Stimulated activated naive CD4-positive, alpha-beta T cell (primary cell): ENCODE measurements at places on chromosomes 7 and 10.

DNA sequence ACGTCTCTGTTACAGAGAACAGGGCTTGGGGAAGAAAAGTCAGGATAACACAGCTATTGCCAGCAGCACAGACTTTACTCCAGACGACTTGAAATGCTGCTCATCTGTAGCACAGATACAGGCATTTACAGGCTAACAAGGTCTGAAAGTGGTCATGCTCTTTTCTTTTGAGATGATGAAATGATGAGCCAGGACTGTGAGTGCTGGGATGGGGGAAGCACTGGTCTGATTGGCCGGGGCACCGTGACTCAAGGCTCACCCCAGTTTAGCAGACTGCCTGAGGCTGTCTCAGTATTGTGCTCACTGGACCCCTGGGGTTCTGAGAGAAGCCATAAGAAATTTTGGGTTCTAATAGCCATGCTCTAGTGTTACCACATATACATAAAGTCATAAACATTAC lies 12.4 kb downstream of the SMKR1 start:
- DNase-seq = no peak

DNA sequence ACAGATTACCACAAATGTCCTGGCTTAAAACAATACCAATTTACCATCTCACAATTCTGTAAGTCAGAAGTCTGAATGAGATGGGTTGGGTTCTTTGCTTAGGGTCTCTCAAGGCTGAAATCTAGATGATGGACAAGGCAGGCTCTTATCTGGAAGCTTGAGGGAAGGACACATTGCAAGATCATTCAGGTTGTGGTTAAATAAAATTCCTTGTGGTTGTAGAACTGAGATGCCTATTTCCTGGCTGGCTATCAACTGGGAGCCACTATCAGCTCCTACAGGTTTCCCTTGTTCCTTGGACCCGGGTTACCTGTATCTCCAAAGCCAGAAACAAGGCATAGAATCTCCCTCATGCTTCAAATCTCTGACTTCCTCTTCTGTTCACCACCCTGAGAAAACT lies 148.4 kb downstream of the MDFIC start:
- DNase-seq = no peak

- DNase-seq = no peak
Observed at GRCh38 chr10:69960988-69961880, 91.4 kb upstream of the MACROH2A2 start.

GRCh38 chr10:126373972-126374371 lies 14.3 kb downstream of the ADAM12 start:
- no peak for DNase-seq

GRCh38 chr7:772861-773621 lies 46.0 kb upstream of the PRKAR1B start:
- DNase-seq = no peak

- DNase-seq = no peak
Observed at GRCh38 chr7:13090959-13091358, 403.5 kb downstream of the ARL4A start.

GRCh38 chr7:127396184-127396583 lies 3.7 kb upstream of the ZNF800 start:
- no peak for DNase-seq

- no peak for DNase-seq
Observed at GRCh38 chr10:129833994-129834739, 129.9 kb downstream of the EBF3 start.

- DNase-seq = no peak
Observed at GRCh38 chr7:44891372-44891771, 6.0 kb upstream of the PURB start.

- no peak for DNase-seq
Observed at GRCh38 chr7:37920305-37920848, at the start of gene EPDR1. EPDR1 (plus strand) TSS chr7:37920640; CDS start chr7:37920940, 300 bp downstream.

DNA sequence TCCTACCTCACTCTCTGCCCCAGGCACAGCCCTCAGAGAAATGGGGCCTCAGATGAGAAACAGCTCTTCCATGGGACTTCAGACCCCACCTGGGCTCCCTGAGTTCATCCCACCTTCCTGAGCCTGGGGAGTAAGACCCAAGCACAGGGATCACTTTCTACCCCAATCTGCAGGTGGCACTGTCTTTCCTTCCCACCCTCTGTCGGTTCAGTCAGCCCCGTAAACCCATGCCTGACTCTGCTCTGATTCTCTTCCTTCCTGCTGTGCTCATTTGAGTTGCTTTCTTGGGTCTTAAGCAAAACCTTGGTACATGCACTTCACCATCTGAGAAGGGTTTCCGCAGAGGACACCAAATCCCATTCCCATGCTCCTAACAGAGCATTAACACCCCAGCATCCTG lies 306.4 kb upstream of the CDC14C start:
- no peak for DNase-seq

GRCh38 chr7:137882261-137882668 lies 35.5 kb upstream of the DGKI start:
- DNase-seq = no peak

- no peak for DNase-seq
Observed at GRCh38 chr10:127552446-127552845, 3.3 kb downstream of the NPS start.

- no peak for DNase-seq
Observed at GRCh38 chr7:143221737-143222136, at the start of gene TAS2R40. TAS2R40 (plus strand) TSS chr7:143222037; CDS start chr7:143222079, 42 bp downstream.

DNA sequence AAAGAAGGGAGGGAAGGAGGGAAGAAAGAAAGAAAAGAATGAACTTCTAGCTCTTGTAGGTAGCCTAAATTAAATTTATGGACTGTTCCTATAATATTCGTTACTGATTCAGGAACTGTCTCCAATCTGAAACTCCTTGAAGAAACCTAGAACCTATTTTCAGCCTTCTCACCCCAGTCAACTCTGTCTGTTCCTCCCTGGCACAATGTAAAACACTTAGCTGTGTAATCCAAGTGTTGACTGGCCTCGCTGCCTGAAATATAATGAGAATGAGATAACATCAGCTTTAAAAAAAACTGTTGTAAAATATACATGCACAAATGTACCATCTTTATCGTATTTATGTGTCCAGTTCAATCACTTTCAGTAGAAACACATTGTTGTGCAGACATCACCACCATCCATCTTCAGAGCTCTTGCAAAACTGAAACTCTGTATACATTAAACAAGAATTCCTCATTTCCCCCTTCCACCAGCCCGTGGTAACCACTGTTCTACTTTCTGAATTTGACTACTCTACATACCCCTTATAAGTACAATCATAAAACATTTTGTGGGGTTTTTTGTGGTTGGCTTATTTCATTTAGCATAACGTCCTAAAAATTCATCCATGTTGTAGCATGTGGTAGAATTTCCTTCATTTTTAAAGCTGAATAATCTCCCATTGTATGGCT lies 6.3 kb upstream of the C7orf33 start:
- no peak for DNase-seq

- no peak for DNase-seq
Observed at GRCh38 chr10:128898133-128898915, 568.7 kb upstream of the MGMT start.

DNA sequence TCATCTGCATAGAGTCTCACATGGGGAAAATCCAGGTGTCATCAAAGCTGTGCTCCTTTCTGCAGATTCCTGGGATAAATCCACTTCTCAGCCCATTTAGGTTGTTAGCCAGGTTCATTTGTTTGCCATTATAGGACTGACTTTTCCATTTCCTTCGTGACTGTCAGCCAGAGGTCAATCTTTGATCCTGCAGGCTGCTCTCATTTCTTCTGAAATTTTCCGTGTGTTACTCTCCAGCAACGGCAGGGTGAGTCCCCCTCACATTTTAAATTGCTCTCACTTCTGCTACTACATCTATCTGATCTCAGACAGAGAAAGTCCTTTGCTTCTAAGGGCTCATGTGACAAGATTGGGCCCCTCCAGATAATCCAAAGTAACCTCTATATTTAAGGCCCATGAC lies 150.7 kb upstream of the BET1 start:
- no peak for DNase-seq

DNA sequence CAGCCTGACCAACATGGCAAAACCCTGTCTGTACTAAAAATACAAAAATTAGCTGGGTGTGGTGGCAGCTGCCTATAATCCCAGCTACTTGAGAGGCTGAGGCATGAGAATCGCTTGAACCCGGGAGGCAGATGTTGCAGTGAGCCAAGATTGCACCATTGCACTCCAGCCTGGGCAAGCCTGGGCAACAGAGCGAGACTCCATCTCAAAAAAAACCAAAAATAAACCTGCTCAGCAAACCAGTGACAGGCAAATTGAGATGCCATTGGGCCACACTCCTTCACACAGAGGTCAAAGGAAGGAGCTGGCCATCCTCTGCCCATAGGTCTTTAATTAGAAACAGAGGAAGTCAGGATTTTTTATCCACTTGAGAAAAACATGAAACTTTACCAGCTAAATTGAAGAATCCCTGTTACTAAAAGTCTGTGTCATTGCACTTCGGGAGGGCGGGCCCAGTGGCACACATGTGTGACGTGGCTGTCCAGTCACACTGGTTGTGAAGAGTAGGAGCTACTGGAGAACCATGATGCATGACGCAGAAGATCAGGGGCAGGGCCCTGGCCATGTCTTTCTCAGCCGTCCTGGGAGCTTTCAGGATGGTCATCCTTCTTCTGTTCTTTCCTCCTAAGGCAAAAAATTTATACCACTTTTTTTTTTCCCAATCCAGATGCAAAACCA lies 118.3 kb upstream of the ZNF438 start:
- DNase-seq = no peak

DNA sequence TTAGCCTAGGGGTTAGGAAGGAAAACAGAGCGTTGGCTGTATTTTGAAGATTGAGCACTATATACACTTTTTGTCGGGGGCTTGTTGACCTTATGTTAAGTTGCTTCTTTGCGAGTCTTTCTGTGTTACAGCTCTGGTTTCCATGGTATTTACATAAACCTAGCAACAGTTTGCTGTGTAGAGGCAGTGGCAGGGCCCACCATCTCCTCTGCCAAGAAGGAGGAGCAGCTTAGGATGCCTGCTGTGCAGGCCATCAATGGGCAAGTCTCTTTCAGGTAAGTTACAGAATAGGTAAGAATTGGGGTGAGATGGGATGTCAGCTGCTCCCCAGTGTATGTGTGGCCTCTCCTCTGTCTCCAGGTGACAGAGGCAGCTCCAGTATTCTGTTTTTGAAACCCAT lies 485.5 kb downstream of the LRMDA start:
- DNase-seq = no peak

DNA sequence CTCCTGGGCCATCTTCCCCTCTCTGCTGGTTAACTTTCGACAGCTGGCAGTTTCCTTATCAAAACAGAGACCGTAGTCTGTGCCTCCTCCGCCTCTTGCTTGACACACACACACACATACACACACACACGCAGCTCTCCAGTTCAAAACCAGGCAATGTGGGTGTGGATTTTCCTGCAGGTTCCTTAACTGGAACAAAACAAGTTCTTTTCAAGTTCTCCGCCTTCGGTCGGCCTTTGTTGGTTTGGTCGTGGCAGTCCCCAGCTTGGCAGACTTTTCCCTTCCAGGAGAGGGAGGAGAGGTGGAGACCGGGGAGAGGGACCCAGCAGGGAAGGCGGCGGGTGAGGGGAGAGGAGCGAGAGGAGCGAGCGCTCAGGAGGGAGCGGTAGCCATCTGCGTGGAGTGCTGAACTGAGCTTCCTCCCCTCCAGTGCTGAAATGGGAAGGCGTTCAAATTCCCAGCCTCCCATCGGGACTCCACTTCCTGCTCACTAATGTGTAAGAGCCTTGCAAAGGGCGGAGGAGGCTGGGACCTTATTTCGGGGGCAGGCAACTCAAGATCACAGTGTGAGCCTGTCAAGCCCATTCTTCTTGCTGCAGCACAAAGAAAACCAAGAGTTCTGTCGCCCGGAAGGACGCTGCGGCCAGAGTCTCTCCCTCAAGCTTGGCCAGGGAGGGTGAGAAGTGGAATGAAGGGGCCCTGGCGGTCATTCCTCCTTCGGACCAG lies 120.6 kb downstream of the PRPF18 start:
- no peak for DNase-seq

DNA sequence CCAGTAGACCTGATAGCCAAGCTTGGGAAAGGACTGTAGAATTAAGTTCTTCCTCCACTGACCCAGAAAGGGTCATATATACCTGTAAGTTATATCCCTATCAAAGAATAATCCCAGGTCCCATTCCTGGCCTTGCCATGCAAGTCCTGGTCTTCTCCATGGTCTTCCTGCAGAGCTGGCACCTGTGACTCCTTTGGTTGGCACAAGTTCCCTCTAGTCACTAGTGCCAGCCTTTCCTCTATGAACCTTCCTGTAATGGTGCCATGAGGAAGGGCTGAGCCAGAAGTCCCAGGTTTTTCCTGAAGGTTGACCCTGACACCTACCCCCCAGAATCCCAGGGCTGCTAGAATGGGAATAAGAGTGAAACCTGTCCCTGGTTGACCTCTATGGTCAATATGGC lies 54.1 kb upstream of the UNC5B start:
- DNase-seq = no peak

DNA sequence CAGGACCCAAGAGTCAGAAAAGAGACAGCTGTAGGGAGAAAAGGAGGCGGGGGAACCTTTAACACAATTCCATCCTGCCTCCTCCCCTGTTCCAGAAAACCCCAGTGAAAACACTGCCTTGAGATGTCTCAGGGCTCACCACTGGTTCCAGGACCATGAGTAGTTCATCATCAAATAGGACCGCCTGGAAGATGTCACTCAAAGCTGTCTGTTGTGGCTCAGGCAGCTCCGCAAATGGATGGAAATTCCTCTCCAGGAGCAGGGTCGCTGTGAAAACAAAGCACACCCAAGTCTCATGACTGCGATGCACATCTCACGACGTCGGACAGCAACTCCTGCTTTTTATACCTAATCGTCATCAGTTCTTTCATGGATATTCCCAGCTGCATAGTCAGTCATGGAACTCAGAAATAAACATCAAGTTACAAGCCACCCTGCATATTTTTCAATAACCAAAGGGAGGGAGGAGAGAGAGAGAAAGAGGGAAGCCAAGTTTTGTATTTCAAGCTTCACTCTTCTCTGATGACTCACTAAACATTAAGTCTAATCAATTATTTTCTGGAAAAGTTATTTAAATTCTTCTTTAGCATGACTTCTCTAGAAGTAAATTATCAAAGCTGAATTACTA lies 49.2 kb downstream of the GSDME start:
- no peak for DNase-seq

GRCh38 chr10:72782649-72783330 lies 90.8 kb downstream of the MCU start:
- DNase-seq = no peak

- DNase-seq = no peak
Observed at GRCh38 chr7:104209063-104209462, 1.2 kb upstream of the ORC5 start.
